Caudate nucleus (tissue), 63 donors: ENCODE measurements at places on chromosomes 6 and 20.

GRCh38 chr6:74075323-74075722, 379.3 kb downstream of the CD109 start:
- DNase-seq, result no peak

- DNase-seq, result no peak
Observed at GRCh38 chr20:11676630-11677287, 240.9 kb upstream of the BTBD3 start.

GRCh38 chr20:63735859-63736718, at the start of gene LIME1:
Gene LIME1 (plus strand): TSS chr20:63736664. CDS start chr20:63737550, 886 bp downstream.
- no peak for DNase-seq

DNA sequence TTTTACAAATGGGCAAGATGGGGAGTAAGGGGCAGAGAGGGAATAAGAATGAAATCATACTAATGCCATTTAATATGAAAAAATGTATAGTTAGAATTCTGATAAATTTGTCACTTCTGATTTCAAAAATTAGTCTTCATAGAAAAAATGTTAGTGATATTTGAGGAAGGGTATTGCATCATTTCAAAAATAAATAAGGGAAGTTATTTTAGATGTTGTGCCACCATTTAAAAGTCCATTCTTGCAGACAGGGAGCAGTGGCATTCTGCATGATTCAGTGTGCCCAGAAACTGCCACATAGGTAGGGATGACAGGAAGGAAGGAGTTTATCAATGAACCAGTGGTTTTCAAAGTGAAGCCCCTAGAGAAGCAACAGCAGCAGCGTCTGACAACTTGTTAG, 674.6 kb downstream of the EPM2A start:
- DNase-seq, result no peak

DNA sequence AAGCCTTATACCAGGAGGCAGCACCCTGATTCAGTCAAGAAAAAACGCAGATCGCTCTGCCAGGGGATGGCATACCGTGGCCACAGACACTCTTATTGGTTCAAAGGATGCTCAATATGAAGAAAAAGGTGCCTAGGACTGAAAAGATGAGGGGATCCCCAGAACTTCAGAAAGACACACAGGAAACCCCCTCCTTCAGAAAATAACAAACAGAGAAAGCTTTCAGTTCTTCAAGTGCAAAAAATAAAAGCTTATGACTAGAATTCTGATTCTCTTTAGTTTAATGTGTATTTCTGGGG, 17.7 kb upstream of the MYB start:
- no peak for DNase-seq

GRCh38 chr6:15363523-15364400, 117.9 kb downstream of the JARID2 start:
- DNase-seq, result no peak
